ENCODE measurements at places on chromosomes 3 and 15.

GRCh38 chr15:49145651-49146609, 9.5 kb downstream of the COPS2 start:
- no peak for DNase-seq

GRCh38 chr3:30357897-30358296, 248.5 kb upstream of the TGFBR2 start:
- DNase-seq: no peak

DNA sequence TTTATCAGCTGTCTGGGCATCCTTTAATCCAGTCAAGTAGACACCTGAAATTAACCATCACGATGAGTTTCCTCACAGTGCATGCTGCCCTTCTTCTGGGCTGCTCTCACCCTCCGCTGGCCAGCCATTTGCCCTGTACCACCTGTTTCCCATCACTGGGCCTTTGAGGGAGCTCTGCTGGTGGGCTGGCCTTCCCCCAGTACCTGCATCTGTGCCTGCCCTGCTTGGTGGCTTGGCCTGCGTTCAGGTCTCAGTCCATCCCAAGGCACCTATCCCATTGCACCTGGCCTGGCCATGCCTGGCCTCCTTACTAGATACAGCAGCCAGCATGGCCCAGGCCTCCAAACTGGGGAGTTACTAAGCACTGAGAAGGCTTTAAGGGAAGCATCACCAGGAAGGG, 413.2 kb downstream of the NTRK3 start:
- no peak for DNase-seq

GRCh38 chr15:99719096-99719541, 14.1 kb downstream of the LYSMD4 start:
- no peak for DNase-seq

DNA sequence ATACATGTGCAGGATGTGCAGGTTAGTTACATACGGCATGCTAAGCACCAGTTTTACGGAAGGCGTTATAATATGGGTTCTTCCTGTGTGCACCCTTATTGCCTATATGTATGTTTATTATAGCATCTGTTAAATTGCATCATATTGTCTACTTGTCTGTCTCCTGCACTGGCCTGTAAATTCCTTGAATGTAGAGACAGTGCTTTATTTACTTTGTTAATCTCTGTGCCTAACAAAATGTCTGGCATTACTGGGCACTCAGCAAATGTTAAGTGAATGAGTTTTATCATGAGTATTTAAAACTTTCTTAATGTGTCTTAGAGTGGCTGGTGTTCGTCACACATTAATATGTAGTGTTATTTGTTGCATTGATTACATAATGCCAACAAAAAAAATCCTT, 23.8 kb downstream of the MGA start:
- no peak for DNase-seq

DNA sequence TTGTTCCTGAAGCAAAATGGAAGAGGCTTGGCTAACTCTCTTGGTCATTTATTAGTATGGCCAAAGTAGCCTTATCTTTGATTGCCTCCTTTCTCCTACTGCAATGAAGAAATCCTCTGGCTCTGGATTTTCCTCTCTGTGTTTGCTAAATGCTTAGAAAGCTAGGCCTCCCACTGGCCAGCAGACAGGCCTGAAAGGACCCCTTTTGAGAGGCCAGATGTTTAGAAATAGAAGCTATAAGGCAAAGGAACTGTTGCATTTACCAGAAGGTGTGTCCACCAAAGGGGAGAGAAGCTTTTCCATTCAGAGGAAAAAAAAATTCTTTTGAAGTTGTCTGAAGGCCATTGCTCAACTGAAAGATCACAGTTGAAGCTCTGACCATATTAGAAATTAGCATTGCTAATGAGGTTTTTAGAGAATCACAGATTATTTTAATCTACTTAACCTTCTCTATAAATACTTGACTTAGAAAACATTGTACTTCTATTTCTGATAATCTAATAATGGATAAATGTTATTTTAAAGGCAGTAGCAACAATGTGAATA, 160.8 kb downstream of the SYNPR start:
- no peak for DNase-seq

DNA sequence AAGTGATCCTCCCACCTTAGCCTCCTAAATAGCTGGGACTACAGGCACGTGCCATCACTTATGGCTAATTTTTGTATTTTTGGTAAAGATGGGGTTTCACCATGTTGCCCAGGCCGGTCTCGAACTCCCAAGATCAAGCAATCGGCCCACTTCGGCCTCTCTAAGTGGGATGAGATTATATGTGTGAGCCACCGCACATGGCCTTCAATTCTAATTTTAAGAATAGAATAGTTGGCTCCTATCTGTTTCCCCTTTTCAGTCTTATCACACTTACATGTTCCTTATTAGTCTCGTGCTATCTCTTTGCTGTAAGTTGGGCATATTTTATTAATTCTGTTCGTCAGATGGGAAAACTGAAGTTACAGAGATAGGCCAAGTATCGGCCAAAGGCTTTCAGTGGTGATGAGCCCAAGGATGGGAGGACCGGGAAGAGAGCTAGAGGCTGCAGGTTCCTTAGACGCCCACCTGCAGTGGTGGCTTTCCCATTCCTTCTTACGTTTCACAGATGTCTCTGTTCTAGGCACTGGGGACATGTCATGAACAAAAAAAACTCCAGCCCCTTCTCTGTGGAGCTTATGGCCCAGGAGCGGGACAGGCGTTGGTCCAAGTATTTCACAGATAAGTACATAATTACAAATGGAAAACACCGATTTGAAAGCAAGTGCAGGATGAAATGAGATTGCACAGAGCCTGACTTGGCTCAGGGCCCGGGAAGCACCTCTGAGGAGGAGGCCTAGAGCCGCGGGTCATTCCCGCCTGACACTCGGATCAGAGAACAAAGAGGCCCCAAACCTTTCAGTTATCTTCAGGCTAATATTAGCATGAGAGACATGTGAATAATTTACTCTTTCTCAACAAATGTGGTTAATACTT, 91.1 kb upstream of the KLF13 start:
- no peak for DNase-seq

DNA sequence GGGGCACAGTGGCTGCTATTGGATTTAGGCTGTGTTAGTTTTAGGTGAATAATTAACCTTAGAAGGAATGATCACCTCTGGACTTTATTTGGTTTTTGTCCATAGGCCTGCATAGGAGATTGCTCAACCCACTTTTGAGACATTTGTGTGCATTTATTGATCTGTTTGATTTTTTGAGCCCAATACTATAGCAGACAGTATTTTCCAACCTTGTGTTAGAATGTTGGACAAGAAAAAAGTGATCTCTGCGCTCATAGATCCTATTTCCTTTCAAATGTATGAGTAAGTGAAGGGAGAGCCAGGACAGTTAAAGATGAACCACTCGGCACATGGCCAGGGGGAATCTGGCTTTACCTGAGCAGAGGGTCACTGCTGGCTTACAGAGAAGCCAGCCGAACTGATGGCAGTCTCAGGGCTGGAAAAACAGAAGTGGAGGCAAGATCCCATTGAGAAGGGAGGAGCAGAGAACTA, 8.8 kb upstream of the TOPBP1 start:
- DNase-seq: no peak

- no peak for DNase-seq
Observed at GRCh38 chr3:134381831-134382442, 7.7 kb upstream of the AMOTL2 start.

Data from T-helper 22 cell (primary cell).